ENCODE measurements at places on chromosomes 12 and 14. TPM values are rescaled to one million over a fixed set of nuclear protein-coding genes. Genes with fewer than 3 reads are reported as not detected.

GRCh38 chr12:8011331-8011730 is 21.2 kb upstream of the FOXJ2 start:
- DNase-seq, result no peak

DNA sequence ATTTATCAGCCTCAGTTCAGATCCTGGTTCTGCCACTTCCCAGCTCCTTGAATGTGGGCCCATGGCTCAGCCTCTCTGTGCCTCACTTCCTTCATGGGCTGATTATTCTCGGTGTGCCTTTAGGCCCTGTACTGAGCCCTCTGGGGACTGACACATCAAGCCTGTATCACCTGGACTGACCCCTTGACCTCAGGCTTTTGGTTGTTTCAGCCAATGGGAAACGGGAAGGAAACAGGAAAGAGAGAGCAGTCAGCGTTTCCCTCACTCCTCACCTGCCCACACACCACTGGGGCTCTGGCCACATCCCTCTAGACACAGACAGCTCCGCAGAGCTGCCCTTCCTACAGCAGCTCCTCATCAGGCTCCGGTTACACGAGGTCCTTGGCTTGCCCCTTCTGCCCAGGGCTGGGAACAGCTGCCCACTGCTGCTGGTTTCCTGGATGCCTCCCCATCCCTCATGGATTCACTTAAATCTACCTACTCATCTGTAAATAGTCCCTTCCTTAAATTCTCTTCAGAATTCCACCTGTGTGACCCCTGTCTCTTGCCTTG is 37.0 kb upstream of the ITPR2 start:
- no peak for DNase-seq

DNA sequence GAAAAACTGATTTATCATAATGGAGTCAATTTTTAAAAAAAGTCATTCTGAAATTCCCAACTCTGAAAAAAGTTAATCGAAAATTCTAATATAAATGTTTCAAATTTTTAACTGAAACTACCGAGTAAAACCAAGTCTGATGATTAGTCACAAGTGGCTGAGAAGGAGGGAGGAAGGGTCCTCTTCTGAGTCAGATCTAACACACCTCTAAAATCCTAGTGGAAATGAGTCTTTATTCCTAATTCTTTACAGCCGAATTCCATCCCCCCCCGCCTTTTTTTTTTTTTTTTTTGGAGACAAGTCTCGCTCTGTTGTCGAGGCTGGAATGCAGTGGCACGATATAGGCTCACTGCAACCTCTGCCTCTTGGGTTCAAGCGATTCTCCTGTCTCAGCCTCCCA is 37.9 kb downstream of the RAD9B start:
- DNase-seq, result no peak

DNA sequence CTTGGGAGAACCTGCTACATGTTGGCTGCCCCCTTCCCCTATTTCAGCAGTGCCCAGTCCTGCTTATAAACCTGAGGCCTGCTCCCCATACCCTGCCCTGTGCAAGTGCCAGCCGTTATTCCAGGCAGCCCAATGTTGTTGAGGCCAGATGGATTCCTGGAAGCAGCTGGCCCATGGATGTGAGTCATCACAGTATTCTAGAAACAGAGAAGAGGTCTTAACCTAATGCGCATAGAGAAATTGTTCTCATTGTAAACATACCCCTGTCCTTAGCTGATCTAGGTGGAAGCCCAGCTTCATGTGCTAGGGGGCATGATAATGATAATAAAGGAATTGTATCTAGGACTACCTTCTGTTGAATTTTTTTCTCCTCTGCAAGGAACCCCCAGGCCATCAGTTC is 69.7 kb downstream of the TSPAN11 start:
- no peak for DNase-seq

- no peak for DNase-seq
These were observed 164.9 kb downstream of the ETV6 start for GRCh38 chr12:11814374-11814773.

DNA sequence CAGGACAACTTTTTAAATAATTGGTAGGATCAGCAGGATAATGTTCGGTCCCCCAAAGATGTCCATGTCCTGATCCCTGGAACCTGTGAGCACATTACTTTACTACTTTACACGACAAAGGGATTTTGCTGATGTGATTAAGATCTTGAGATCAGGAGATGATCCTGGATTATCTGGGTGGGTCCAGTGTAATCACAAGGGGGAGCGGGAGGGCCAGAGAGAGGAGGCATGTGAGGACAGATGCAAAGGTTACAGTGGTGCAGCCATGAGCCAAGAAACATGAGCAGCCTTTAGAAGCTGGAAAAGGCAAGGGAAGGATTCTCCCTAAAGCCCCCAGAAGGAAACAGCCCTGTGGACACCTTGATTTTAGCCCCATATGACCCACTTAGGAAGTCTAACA is 33.1 kb downstream of the KCNK10 start:
- DNase-seq, result no peak

GRCh38 chr12:57474862-57475261 is 4.8 kb downstream of the ARHGAP9 start:
- DNase-seq, result no peak

GRCh38 chr12:28223858-28224257 is 33.6 kb downstream of the CCDC91 start:
- no peak for DNase-seq

DNA sequence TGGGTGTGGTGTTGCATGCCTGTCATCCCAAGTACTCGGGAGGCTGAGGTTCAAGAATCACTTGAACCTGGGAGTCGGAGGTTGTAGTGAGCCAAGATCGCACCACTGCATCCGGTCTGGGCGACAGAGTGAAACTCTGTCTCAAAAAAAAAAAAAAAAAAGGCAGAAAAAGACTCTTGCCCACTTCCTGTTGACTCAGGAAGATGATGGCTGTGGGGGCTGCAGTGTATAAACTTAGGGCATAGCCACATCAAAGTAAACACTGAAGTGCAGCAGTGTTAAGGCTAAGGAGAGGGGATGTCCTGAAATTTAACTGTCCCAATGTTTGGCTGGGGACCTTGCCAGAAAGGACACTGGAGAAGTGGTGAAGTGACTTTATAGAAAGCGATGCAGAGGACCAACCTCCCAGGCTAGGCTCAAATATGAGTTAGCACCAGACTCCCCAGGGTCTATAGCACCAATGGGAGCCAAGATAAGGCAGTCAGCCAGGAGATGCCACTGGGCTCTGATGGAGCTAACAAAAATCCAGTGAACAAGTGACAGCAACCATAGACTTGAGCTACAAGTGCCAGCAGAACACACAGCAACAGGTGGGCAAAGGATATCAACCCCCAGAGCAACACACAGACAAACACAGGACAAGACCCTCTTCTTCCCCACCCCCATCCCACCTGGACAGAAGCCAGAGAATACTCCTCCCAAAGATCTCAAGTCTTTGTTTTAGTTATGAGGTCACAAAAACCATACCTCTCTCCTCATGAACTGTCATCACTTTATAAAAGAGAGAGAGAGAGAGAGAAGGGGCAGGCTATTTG is 28.0 kb downstream of the NELL2 start:
- DNase-seq, result no peak

DNA sequence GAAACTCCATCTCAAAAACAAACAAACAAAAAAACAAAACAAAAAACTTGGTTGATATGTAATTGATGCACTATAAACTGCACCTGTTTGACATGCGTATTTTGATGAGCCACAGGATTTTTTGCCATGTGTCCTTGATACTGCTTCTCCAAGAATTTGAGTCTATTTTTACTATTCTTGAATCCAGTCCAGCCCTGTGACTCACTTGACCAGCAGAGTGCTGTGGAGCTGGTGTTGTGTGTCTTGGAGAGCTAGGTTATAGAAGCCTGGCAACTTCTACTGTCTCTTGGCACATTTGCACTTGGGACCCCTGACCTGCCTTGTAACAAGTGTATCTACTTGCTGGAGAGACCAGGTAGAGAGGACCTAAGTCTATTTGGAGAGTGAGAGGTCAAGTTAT is 52.0 kb downstream of the KLRG1 start:
- no peak for DNase-seq

- no peak for DNase-seq
These were observed 161.3 kb downstream of the RPL10L start for GRCh38 chr14:46490238-46490685.

DNA sequence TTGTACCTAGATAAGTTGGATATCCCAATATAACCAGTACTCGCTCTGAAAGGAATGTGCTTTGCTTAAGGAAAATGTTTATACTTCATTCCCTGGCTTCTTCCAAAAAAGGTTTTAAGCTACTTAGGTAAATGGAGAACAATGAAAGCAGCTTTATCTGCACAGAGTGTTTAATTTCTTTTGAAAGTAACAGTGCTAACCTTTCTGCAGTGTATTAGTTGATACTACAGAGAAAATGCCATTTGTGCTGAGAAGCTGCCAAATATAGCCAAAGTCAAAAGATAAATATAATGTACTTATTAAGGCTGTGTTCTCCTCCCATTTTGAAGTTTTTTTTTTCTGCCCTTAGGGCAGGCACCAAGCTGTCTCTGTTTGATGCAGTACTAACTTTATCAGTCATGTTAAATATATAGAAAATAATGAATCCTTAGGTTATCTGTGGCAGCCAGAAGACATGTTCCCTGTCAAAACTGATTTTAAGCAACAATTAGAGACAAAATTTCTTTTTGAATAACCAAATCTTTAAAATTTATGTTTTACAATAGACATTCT is 145.4 kb upstream of the KITLG start:
- no peak for DNase-seq

DNA sequence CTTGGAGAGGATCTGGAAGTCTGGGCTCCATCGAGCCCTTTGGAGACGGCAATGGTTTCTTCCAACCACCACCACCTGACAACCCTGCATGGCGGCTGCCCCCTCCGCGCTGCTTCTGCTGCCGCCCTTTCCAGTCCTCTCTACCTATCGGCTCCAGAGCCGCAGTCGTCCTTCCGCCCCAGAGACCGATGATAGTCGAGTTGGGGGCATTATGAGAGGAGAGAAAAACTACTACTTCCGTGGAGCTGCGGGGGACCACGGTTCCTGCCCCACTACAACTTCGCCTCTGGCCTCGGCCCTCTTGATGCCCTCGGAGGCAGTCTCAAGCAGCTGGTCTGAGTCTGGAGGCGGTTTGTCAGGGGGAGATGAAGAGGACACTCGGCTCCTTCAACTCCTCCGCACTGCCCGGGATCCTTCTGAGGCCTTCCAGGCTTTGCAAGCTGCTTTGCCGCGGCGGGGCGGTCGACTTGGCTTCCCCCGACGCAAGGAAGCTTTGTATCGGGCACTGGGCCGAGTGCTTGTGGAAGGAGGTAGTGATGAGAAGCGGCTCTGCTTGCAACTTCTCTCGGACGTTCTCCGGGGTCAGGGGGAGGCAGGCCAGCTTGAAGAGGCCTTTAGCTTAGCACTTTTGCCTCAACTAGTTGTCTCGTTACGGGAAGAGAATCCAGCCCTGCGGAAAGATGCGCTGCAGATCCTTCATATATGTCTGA is 499 bp downstream of the TOGARAM1 start:
- DNase-seq, result no peak

DNA sequence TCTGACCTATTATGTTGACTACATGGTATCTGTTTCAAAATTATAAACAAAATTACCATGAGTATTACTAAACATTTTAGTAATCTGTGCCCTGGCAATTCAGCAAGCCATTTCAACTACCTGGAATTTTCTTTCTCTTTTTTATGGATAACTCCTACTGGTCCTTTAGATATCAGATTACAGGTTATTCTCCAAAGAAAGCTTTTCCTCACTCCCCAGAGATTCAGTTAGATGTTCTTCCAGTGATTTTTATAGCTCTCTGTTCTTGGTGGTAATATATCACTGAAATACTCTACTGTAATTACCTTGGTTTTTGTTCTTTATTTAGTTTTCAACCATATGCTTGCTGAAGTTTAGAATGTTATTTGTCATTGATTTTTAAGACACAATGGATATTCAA is 930.2 kb upstream of the FOXG1 start:
- DNase-seq, result no peak

DNA sequence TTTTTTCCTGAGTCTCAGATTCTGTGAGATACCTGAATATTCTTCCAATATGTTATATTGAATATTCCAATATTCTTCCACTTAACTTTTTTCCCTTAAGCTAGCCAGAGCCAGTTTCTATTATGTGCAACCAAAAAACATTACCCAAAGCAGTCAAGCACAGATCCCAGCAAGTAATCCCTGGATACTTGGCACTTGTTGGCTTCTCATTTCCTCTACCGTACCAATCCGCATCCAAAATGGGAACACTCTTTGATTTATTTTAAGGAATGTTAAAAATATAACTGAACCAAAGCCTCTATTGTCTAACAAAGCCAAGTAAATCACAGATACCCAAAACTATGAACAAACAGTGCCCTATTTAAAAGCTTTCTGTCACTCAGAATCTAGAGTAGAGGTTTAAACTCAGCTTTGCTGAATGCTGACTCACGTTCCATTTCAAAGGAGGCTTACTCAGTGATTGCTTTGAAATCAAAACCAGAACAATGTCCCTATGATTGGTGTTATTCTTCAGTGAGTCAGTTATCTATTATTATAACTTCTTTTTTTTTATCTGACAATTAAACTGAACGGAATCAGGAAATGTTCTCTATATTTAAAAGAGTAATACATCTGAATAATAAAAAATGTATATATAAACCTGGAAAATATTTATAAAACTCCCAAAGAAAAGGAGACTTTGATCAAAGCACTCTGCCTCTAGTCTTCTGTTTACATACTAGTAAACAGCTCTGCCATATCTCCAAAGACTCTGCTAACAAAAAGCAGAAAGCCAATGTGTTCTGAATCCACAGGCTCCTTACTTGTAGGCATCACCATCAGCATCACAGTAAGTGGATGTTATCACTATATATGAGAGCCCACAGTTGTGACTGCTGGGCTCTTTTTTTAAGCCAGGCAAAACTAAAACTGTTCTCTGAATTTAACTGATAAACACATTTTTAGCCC is 360.8 kb downstream of the CCDC91 start:
- DNase-seq, result no peak

DNA sequence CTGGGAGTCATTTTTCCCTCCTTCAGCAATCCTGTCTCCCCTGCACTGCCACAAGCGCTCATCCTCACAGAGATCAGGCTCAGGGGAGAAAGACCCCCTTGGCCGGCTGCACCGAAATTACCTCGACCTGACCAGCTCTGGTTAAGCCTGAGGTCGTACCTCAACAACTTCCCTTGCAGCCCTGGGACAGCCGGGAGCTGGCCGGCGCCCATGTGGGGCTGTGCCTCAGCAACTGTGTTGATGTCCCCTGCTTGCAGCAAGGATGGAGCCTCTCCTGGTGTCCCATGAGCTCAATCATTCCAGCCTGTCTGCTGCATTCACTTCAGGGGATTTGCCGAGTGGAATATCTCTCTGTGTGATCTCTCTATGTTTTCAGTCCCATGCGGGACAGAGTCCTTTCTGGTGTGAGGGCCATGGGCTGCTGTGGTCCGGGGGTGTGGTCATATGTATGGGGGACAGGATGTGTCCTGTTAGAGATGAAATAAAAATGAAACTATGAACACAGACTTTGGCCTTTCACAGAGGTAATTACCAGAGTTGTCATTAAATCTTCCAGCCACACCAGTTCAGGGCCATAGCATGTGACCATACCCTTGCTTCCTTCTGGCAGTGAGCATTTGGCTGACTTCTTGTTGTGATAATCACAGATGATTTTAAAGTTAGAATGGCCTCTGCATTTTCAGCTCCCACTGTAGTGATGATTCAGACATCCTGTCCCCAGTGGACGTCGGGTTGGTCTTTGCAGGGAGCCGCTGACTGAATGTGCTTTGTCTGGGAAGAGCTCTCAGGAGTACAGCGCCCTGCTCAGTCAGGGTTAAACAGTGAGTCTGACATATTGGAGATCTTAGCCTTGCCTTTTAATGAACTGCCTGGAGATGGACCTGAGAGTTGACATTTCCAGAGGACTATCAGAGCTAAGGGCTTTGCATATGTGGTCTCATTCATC is 405.9 kb downstream of the AACS start:
- no peak for DNase-seq

Gene TC2N
- total RNA-seq, result 0.49 TPM

Gene DNM1L
- total RNA-seq, result 91.8 TPM

Gene KRT82
- total RNA-seq, result not detected

Gene ANKRD33
- total RNA-seq, result 0.21 TPM

Gene SMIM41
- total RNA-seq, result not detected

Gene C12orf50
- not detected for total RNA-seq
